Activated naive CD4-positive, alpha-beta T cell treated with anti-CD3 and anti-CD28 coated beads, Interleukin-2, amount 50 U/mL, for 16 hours (primary cell): ENCODE measurements at places on chromosomes 4 and X.

GRCh38 chrX:10486373-10486772 lies 134.0 kb downstream of the MID1 start:
- no peak for DNase-seq

DNA sequence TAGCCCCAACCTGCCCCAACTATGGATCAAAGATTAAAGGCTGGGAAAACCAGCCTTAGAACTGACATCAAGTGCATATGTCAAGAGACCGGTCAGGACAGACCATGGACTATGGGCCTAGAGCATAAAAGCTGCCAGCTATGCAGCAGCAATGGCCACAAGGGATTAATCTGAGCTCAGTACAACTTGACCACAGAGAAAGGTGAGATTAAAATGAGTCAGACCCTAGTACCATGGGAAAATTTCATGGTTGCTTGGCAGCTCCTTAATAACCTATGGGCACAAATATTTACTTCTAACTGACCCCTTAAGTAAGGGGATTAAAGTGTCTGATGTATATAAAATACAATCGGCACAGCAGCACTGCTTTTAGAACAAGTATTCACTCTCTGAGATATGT lies 54.4 kb downstream of the CBR4 start:
- no peak for DNase-seq

GRCh38 chr4:123102897-123103471 lies 180.6 kb upstream of the NUDT6 start:
- no peak for DNase-seq

DNA sequence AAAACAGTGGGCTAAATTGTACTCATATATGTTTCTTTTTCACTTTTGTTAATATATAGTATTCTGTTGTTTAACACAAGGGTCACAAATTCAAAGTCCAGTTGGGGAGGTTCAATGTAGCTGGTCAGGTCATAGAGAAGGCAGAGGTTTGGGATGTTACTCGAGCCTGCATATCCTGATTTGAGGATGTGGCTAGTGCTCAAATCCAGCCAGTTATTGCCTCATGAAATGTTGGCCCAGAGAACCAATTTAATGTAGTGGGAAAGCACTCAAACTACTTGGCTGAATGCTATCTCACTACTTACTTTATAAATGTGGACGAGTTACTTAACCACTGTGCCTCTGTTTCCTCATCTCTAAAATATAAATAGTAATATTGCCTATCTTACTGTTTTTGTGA lies 12.5 kb downstream of the USO1 start:
- no peak for DNase-seq

- DNase-seq, result no peak
Observed at GRCh38 chr4:173910891-173911290, 372.6 kb downstream of the FBXO8 start.

DNA sequence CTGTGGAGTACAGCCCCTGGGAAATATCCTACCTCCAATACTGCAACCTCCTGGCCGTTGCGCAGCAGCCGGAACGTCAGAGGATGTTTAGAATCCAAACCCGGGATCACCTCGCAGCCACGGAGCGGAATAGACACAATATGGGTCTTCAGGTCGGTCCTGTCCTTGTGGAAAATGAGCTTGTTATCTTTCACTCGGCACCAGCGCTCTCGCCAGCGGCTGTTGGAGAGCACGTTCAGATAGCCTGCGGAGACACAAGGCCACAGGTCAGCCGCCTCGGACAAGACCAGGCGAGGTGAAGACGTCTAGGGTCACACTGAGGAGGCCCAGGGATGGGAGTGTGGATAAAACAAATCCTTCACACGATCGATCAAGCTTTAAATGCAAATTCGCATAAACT lies 139.3 kb downstream of the AFAP1 start:
- no peak for DNase-seq
